ENCODE measurements at places on chromosomes 7 and 10.

GRCh38 chr7:1693991-1694524, 24.0 kb downstream of the ELFN1 start:
- DNase-seq: peak; percentile 70

DNA sequence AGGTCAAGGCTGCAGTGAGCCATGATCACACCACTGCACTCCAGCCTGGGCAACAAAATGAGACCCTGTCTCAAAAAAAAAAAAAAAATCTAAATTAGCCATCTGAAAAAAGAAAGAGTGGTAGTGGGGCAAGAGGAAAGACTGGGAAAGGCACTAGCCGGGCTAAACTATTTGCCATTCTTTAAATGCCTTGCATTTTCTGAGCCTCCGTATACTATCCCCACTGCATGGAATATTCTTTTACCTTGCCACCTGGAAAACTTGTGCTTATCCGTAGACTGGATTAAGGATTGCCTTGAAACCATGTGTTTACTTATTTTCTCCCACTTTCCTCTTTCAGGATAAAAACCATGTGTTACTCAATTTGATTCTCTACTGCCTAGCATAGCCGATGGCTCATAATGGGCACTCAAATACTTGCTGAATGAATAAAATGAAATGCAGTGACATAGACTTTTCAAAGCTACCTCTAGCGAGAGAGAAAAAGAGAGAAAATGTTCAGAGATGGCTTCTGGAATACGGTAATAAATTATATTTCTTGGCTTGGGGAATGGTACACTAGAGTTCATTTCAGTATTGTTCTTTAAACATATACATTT, 30.6 kb downstream of the HYCC1 start:
- DNase-seq: no peak

DNA sequence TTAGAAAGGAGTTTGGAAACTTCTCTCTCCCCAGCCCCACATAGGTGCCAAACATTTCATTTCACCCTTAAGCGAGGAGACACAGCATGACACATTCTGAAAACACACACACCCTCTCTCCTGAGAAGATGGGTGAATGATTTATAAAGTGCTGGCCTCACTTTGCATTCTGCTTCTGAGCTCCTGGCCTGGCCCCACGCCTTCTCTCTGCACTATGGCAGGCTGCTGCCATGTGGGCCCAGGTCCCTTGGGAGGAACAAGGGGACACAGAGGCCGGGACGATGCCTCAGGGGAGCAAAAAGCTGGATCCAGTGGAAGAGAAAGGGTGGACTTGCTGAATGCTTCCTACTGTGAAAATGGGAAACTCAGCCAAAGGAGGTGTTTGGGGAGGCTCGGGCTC, 56.0 kb downstream of the CPXM2 start:
- no peak for DNase-seq

DNA sequence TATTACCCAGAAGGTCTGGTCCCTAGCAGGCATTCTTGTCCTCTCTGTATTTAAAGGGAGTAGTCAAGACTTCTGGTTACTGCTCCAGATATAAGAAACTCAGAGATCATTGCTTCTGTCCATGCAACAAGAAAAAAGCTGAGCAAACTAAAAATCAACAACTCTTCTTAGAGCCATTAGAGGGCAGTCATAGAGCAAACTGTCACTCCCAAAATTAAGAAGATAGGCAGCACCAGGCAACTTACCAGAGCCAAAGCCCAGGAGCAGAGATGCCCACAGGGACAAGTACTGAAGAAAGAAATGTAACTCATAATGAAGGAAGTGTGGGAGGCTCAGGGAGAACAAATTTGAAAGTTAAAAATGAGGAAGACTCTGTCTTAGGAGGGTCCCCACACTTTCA, 472.9 kb upstream of the COBL start:
- no peak for DNase-seq

DNA sequence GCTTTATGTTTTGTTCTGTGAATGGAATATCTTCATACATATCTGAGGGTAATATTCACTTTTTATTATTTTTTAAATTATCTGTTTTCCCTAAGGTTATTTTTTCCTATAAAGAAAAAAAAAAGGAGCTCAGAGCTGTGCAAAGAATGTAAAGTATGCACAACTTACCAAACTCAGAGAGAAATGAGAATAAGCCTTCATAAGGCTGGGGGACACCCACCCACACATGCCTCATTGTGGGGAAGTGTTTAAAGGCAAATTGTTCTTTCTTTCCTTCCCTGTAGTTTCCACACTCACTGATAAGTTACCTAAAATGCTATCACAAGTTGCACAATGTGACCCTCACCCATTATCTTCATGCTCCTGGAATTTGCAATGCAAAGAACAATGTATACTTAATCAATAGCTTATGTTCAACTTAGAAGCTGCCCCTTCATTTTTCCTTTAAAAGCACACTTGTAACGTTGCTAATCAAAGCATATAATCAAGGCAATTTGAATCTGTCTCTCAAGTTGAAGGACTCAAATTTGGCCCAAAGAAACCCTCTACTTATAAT, 108.1 kb downstream of the GNAT3 start:
- DNase-seq: no peak

- DNase-seq: no peak
These were observed 166.4 kb upstream of the PPP1R3A start for GRCh38 chr7:114085313-114085591.

DNA sequence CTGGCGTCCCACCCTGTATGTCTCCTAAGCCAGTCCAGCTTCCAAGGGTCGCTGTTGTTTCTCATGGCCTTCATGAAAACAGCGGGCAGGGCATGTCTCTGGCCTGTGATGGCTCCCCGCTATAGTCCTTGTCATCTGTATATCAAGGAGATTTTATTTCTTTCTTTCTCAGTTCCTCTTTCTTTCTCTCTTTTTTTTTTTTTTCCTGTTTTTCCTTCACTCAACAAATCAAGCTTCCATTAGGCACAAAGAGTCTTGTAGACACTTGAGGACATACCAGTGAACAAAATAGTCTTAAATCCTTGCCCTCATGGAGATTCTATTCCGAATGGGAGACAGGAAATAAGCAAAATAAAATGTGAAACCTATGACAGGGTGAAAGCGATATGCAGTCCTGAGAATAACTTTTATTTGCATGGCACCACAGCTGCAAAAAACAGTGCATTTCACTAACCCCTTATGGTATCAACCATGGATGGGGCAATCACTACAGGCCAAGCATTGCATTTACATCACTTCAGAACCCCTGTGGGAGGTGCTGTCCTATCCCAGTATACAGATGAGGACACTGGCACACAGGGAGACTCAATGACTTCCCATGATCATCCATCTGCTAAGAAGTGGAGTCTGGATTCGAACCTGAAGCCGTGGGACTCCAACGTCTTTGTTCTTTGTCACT, 50.7 kb downstream of the SYPL1 start:
- DNase-seq: no peak

GRCh38 chr10:54650547-54650946, 150.5 kb downstream of the PCDH15 start:
- DNase-seq: no peak

DNA sequence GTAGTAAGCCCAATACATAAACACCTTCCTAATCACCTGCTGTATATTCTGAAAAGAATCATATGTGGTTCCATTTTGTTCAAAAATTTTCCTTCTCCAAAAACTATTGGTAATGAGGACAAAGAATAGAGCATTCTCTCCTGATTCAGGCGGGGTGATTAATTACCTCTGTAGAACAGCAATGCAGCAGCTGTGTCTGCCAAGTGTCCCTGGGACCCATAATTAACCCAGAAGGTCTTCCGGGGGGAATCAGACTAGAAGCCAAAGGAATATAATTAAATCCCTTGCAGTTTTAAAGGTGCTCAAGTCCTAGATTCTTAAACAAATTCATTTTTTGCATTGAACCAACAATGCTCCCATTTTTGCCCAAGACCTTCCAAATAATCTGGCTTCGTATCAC, 60.3 kb upstream of the ABLIM1 start:
- DNase-seq: no peak

DNA sequence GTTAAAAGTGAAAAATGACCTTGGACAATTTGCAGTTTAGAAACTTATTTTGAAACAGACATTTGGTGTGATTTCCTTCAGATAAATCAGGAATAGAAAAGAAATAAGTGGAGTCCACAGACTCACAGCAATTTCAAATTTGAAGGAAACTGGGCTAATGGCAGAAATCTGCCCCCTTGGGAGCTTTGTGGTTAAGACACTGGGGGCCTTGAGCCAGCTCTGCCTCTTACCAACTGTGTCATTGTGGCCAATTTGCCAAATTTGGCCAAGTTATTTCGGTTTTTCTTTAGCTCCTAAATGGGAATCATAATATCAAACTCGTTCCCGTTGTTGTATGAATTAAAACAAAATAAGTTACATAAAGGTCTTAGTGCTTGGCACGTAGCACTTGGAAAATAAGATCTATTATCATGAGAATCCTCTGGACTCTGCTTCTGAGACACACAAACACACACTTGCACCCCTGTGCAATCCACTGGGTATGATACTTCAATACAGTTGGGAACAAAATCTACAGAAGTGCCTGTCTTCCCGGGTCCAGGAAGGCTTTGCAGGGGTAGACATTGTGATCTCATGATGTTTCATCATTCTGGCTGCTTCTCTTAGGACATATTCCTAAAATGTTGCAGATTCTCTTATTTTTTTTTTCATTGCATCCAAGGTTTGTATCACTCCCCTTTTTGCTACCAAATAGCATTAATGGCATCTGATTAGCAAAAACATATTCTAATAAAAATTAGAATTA, 4.9 kb downstream of the ARMC3 start:
- peak; percentile 56 for DNase-seq

DNA sequence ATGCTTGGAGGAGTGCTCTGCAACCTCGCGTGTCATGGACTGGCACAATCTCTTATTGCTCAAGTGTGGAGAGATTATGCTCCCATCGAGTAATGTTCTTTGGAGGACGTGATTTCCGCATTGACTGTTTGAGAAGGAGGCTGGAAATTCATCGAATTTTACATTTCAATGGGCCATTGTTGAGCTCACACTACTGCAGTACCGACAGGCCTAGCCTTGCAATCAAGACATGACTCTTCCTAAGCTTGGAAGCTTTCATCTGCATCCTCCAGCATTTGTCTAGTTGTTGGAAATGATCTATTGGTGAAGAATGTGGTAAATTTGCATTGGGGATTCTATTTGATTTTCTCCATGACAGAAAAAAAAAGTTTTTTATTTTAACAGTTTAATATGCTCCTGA, 156.8 kb downstream of the FZD1 start:
- DNase-seq: no peak

DNA sequence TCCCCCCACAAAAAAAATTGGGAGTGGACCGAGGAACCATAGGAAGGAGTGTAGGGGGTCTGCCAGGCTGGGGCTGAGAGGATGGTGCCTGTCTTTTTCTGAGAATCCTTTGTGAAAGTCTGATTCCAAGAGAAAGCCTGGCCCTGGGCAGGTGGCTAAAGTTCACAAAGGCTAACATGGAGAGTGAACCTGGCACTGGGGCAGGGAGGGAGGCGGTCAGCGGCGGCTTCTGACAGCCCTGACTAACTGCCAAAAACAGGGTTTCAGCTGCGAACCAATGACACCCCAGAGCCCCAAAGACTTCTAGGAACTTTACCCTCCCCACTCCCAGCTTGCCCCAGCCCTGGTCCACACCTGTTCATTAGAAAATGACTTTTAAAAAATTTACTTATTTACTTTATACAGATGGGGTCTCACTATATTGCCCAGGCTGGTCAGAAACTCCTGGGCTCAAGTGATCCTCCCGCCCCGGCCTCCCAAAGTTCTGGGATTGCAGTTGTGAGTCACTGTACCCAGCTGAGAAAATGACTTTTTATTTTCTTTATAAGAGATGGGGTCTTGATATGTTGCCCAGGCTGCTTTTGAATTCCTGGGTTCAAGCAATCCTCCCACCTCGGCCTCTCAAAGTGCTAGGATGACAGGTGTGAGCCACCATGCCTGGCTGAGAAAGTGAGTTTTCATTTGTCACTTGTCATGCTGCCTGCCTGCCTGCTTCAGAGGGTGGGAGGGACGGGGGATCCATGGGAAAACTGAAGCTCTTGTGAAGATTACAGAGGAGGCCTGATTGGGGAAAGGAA, 61.0 kb upstream of the DUSP5 start:
- no peak for DNase-seq

DNA sequence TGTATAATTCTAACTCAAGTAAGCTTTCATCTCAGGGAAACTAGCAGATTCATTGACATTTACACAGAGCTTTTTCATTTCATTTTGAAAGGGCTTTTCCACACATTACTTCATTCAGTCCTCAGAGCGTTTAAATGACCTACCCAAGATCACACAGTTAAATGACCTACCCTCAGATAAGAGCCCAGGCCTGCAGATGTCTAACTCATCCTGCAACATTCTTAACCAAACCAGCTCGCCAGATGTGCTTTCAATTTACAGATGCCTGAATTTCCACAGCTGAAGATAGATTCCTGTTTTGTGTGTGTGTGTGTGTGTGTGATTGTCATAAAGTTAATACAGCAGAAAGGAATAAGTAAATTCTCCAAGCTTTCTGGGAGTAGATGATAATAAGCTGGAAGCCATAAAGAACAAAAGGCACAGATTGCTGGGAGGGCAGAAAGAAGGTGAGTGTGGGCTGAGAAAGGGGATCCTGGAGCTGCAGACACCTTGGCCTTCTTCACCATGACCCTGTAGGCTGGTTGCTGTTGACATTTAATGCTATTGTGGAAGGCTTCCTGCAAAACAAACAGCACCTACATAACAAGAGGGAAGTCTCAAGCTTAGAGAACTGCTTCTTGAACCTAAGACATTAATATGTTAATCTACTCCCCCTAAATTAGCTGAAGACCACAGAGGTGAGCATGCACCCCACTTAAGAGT, 489.7 kb upstream of the CELF2 start:
- no peak for DNase-seq

GRCh38 chr10:131569851-131570715, 258.6 kb upstream of the TCERG1L start:
- no peak for DNase-seq

DNA sequence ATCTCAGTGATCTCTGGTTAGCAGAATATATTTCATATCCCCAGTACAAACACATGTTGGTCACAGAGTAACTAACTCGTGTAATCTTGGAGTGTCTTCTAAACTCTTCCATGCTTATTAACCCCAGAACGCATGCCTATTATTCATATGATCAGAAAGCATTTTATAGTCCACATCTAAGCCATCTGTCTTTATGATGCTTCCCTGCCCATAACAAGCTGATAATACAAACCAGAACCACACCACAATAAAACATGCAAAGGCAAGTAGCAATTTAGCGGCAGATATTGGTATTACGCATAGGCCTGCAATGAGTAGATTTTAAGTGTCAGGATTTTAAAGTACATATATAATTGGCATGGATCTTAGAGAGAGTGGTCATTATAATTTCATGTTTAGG, 120.0 kb upstream of the PRKCQ start:
- DNase-seq: no peak
